H54 (cell line): ENCODE measurements at places on chromosomes 7 and 10.

- peak; percentile 47 for DNase-seq
Observed at GRCh38 chr7:33773053-33773452, 132.3 kb upstream of the BMPER start.

DNA sequence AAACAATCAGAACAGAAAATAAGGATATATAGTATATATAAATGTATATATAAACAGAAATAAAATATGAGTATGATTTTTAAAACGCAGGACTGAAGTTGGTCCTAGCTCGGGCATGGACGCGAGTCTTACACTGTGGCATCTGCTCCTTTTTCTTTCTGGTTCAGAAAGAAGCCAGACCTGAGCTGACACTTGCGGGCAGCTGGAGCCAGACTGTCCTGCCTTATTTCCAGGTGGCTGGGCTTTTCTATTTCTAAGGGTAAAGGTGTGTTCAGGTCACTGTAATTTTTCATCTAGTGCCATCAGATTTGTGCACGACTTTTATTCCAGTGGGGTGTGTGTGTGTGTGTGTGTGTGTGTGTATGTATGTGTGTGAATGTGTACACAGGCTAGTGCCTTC is 166.4 kb downstream of the GALNT17 start:
- DNase-seq: no peak

DNA sequence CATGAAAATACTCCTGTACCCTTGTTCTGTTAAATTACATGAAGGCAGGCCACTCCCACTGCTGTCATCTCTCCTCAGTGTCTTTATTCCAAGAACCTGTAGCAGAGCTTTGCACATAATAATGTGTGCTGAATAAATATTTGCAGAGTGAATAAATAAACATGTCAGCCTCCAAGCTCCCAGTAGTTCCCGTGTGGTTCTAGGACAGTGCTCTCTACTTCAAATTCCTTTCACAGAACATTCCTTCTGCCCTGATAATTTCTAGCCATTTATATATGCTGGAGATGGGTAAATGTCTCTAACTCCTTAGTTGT is 20.3 kb upstream of the HYAL4 start:
- no peak for DNase-seq

DNA sequence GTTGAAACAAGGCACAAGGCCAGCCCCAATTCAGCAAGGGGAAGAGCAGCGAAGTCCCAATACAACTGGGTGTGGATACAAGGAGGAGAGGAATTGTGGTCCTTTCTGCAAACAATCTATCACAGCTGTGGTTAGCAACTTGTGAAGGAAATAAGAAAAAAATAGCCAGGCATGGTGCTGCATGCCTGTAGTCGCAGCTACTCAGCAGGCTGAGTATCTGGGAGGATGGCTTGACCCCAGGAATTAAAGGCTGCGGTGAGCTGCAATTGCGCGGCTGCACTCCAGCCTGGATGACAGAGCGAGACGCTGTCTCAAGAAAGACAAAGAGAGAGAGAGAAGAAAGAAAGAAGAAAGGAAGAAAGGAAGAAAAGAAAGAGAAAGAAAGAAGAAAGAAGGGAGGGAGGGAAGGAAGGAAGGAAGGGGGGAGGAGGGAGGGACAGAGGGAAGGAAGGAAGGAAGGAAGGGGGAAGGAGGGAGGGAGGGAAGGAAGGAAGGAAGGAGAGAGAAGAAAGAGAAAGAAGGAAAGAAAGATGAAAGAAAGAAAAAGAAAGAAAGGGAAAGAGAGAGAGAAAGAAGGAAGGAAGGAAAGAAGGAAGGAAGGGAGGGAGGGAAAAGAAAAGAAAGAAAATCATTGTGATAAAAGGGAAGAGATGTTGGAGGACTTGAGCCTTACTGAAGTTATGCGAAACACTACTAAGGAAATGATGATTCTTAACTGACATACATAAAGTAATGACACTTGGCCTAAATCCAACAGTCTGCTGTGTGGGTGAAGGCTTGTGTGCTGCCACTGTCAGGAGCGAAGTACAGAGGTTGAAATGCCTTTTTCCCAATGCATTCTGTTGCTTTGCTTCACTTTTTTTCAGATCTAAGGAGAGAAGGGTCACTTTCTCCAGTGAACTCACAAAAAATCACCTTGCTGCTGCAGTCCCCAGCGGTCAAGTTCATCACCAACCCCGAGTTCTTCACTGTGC is 117.0 kb upstream of the STK17A start:
- no peak for DNase-seq

DNA sequence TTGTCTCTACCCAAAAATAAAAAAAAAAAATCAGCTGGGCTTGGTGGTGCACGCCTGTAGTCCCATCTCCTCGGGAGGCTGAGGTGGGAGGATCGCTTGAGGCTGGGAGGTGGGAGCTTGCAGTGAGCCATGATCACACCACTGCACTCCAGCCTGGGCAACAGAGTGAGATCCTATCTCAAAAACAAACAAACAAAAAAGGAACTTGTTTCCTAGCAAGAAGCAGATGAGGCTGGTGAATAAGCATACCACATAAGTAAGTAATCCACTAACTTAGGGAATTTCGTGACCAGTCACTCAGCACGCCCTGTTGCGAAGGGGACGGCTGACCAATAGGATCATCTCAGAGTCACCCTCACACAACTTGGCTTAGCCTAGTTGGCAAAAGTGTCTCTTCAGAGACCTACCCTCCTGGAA is 64.6 kb downstream of the CUX1 start:
- DNase-seq: peak; percentile 60

DNA sequence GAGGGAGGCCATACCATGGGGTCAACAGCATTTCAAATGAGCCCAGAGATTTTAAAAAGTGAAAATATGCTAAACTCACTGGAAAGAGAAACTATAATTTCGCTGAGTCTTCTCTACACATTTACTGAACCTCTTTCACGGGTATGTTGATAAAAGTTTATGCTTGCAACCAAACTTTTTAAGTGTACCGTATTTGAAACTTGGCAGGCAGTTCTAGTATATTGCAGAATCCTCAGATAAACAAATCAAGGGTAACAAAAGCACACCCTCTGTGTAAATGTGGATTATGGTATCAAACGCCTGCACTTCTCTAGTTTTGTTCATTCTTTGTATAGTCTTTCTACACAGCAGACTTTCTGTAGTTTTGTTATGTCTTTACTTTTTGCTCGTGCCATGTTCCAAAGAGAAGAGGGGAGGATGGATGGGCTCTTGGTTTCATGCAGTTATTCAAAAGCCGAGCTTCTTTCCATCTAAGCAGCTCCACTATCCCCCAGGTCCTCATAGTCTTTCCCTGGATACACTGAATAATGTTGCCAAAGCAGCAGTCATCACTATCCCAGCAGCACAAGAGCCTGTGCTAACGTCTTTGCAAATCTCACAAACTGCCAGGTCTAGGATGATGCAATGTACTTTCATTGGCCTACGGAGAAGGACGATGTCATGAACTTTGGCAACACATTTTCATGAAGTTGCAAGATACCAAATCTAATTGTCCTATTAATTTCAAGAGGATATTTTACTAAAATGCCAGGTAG is 131.2 kb downstream of the MPP7 start:
- peak; percentile 18 for DNase-seq

DNA sequence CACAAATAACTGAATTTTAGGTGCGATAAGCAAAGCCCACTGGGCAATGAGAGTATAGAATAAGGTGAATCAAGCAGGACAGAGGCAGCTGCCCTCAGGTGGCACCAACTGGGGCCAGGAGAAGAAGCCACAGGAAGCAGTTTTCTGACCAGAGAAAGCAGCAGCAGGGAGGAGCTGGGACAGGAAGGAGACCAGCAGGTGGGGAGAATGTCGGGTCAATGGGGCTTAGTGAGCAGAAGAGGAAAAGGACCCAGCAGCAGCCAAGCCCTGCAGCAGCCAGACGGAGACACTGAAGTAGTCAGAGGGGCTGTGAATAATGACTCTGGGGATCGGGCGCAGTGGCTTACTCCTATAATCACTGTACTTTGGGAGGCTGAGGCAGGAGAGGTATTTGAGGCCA is 209.6 kb upstream of the SH2B2 start:
- DNase-seq: no peak

GRCh38 chr10:61452655-61453641 is at the start of gene TMEM26:
Gene TMEM26 (minus strand): TSS chr10:61453381. CDS start chr10:61453081, 300 bp downstream.
- DNase-seq: no peak

DNA sequence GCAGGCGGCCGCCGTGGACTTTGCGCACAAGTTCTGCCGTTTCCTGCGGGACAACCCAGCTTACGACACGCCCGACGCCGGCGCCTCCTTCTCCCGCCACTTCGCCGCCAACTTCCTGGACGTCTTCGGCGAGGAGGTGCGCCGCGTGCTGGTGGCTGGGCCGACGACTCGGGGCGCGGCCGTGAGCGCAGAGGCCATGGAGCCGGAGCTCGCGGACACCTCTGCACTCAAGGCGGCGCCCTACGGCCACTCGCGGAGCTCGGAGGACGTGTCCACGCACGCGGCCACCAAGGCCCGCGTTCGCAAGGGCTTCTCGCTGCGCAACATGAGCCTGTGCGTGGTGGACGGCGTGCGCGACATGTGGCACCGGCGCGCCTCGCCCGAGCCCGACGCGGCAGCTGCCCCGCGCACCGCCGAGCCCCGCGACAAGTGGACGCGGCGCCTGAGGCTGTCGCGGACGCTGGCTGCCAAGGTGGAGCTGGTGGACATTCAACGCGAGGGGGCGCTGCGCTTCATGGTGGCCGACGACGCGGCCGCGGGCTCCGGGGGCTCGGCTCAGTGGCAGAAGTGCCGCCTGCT is 14.1 kb downstream of the SH2B2 start:
- no peak for DNase-seq

DNA sequence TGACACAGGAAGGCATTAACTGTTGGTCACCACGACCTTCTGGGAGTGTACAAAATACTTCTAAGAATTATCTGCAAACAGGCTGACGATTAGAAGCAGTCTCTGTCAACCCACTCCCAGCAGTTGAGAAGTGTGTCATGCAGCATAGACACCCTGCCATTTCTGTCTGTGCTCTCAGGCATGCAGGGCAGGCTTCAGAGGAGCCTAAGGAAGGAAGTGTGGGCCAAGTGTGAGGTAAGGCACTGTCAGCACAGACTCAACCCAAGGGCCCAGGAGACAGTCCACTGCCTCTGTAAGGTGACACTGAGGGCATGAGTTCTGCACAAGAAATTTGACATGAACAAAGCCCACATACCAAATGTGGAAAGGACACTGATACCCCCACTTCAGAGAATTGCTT is 109.0 kb upstream of the VIPR2 start:
- no peak for DNase-seq

GRCh38 chr7:38316733-38317360 is 43.4 kb upstream of the TARP start:
- no peak for DNase-seq

DNA sequence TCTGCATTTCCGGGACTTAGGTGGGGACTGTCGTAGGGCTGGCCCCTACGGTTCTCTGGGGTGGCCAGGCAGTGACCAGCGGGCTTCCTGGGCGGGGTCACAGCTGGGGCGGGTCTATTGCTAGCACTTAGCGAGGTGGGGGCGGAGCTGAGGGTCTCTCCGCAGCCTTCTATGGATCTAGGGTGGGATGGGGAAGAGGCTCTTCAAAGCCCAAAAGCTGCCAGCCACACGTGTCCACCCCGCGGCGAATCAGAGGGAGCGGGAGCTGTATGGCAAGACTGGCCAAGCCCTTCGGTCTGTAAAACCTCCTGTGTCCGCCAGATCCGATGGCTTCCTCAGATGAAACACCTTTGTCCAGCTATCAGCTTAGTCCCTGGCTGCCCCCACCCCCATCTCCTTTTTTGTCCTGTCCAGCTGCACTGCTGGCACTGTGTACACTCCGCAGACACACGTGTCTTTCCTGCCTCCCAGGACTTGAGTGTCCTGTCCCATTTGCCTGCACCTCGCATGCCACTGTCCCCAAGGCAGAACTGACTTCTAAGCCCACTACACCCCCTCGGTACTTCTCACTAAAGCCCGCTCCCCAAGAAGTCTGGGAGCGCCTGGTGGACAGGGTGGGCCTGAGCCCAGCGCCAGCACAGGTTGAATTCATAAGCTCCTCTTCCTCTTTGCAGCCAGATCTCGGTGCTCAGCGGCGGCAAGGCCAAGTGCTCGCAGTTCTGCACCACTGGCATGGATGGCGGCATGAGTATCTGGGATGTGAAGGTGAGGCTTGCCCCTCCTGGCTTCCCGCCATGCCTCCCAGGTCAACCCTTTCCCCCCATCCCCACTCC is 14.8 kb downstream of the PDAP1 start:
- DNase-seq: no peak

DNA sequence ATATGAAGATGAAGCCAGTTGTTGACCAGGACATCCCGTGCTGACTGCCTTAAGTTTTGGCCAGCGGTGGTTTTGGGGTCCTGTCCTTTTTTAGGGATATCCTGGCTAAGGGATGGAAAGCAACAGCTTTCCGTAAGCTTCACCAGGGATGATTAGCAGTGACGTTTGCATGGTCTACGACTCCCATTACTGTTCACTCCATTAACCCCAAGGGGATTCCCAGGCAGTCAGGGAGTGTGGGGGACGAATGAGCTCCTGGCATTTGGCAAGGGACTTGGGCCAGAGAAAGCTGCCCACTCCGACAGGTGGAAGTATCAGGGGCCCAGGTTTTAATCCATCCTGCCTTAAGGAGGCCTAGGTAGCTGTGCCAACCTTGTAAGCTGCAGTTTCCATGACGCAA is 66.8 kb downstream of the ITGB1 start:
- DNase-seq: no peak

- DNase-seq: peak; percentile 66
Observed at GRCh38 chr10:48526011-48526821, 78.7 kb downstream of the ARHGAP22 start.

DNA sequence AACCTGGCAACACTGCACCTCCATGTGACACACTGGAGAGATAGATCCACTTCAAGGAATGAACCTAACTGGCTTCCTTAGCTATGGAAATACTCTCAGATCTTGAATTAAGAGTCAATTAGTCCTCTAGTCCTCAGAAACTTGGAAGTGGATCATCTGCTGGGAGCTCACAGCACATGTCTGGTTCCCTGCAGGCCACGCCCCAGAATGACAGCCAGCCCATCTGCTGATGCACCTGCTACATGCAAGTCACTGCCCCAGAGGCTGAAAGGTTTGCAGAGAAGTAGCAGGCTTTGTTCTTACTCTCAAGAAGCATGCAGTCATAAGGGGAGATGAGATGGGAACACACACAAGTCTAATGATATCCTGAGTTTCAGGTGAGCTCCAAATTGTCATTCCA is 275.9 kb downstream of the SKAP2 start:
- DNase-seq: no peak

DNA sequence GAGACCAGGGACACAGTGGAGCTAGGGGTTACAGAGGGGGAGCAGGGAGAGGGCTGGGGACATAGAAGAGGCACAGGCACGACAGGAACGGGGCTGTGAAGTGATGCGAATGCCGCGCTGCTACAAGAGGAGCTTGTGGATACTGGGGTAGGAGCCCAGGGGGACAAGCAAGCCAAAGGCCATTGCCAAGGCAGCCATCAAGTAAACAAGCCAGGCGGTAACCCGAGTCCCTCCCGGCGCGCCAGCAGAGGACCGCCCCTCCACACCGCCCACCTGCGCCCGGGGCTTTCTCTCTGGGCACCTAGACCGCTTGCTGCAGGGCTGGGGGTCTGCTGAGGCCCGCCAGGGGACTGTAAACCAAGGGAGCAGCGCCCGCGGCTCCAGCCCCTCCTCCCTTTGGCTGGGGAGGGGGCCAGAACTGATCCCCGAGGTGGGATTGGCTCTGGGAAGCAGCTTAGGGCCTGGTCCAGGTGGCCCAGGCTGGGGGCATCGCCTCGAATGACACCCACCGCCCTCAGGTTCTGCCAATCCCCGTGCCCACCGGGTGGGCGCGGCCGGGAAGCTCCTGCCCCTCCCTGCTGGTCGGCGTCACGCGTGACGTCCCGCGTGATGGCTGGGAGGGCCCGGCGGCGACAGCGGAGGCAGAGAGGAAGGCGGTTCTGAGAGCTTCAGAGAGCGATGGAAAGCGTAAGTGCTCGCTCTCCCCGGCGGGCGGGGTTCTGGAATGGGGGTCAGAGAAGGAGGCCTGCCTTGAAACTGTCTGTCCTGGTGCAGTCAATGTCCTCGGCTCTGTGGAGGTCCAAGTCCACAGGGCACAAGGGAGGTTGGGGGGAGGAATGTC is 982 bp downstream of the SFXN3 start:
- DNase-seq: no peak
